ENCODE measurements at places on chromosomes 3 and 15.

- no peak for DNase-seq
Measured at GRCh38 chr3:64977308-64978100, 289.7 kb upstream of the ADAMTS9 start.

DNA sequence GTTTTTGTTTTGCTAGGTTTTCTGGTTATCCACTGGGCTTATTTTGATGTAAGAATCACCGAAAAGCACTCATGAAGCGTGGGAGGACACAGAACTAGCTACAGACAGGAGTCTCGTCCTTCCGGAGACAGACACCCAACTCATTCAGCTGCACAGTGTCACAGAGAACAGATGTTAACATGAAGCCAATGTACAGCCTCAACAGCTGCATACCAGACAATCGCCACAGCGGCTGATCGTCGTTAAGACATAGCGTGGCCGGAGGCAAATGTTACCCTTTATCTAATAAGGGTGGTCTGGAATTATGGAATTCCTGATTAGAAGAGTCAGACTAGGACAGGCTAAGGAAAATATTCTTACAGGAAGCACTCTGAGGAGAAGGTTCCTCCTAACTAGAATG lies 1.1 kb upstream of the PYGO1 start:
- no peak for DNase-seq

GRCh38 chr15:85010071-85010385 lies 28.4 kb downstream of the PDE8A start:
- DNase-seq = no peak

GRCh38 chr3:87822563-87822962 lies 236.2 kb downstream of the CGGBP1 start:
- DNase-seq = no peak

DNA sequence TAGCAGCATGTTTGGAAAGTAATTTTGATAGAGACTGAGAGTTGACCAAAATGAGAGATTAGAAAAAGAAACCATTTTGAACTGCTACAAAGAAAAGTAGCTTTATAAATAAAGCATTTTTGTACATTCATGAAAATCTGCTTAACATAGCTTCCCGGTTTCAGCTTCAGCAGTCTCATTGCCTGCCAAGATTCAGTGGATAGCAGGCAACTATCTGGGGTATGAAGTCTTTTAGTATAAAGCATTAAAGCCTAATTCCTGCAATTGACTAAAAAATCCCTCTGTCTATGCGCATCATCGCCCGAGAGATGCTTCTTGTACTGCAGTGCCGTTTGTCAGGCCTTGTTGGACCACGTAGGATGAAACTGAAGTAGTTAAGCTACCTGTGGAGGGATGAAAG lies 588.4 kb downstream of the NAALADL2 start:
- no peak for DNase-seq

- no peak for DNase-seq
Measured at GRCh38 chr3:114101101-114101500, 44.6 kb downstream of the QTRT2 start.

- no peak for DNase-seq
Measured at GRCh38 chr15:39828374-39828931, 45.8 kb upstream of the FSIP1 start.

DNA sequence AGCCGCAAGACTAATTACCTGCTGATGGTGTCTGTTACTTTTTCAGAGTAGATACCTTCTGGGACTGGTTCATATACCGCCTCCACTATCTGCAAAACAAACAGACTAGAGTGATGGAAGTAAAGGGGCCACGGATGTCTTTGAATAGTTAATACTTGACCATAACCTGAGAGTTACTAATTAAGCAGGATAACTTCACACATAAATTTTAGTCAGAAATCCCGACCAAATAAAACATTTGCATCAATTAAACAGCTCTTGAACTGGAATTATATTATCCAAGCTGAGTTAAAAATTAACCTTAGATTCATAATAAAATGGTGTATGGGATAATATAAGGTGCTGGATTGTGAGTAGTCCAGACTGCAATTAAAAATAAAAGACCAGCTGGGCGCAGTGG lies 167.7 kb downstream of the NEK10 start:
- no peak for DNase-seq

GRCh38 chr3:138222131-138222941 lies 35.2 kb downstream of the ARMC8 start:
- no peak for DNase-seq

GRCh38 chr15:70478251-70478990 lies 284.9 kb downstream of the UACA start:
- DNase-seq = no peak

- DNase-seq = no peak
Measured at GRCh38 chr3:25015599-25015998, 412.5 kb upstream of the RARB start.
